ENCODE measurements at places on chromosomes 6 and 20.
A peak's percentile ranks its signal among the peaks of the same experiment; 100 is the strongest.

GRCh38 chr6:108288742-108289141 lies 6.1 kb upstream of the AFG1L start:
- DNase-seq: no peak

DNA sequence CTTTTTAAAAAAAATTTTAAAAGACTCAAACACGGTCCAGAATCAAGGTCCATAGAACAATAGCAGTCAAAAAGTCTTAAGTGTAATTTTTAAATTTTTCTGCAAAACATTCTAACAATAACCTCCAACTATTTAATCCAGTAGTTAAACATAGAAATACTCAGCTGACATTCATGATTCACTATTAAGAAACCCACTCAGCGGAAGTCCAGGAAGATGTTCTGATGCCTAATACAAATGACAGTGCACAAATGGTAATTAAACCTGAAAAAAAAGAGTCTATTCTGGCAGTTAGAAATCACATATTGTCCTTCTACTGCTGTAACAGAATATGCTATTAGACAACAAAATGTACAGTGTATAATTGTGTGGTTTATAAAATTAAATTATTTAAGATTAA lies 128.2 kb upstream of the BMP5 start:
- DNase-seq: no peak

- DNase-seq: no peak
These were observed 272.4 kb upstream of the EXOC2 start for GRCh38 chr6:965343-965742.

- DNase-seq: no peak
These were observed at the start of gene B3GAT2 for GRCh38 chr6:70956451-70957283. Gene B3GAT2, minus strand, starts transcription at chr6:70957060. Its CDS starts 631 bp downstream, at chr6:70956429.

GRCh38 chr6:40806256-40806864 lies 219.2 kb upstream of the LRFN2 start:
- no peak for DNase-seq

- DNase-seq: no peak
These were observed 26.7 kb downstream of the ZNF337 start for GRCh38 chr20:25669826-25670422.

DNA sequence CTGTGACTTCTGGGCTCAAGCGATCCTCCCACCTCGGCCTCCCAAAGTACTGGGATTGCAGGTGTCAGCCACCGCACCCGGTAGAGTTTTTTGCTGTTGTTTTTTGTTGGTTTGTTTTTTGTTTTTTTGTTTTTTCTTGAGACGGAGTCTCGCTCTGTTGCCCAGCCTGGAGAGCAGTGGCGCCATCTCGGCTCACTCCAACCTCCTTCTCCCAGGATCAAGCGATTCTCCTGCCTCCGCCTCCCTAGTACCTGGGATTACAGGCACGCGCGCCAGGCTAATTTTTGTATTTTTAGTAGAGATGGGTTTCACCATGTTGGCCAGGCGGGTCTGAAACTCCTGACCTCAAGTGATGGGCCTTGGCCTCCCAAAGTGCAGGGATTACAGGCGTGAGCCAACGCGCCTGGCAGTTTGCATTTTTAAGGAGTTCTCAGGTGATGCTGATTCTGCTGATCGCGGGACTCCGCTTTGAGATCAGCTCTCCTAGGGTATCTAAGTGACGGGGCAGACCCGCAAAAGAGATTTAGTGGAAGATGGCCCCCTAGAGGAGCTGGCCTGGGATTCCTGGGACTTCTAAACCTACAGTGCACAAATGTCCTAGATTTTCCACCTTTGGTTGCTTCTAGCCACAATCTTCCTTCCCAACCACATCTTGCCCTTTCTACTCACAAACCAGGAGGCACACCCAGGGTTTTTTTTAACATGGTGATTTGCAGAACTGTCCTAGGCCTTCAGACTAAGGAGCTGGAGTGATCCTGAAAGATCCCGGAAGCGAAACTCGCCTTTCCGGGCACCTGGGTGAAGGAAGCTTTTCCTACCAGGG lies 45.2 kb downstream of the DPPA5 start:
- peak; percentile 3 for DNase-seq

- DNase-seq: no peak
These were observed 4.9 kb upstream of the LYRM2 start for GRCh38 chr6:89643406-89643805.

- DNase-seq: no peak
These were observed 20.5 kb downstream of the RSPH9 start for GRCh38 chr6:43665376-43665775.

DNA sequence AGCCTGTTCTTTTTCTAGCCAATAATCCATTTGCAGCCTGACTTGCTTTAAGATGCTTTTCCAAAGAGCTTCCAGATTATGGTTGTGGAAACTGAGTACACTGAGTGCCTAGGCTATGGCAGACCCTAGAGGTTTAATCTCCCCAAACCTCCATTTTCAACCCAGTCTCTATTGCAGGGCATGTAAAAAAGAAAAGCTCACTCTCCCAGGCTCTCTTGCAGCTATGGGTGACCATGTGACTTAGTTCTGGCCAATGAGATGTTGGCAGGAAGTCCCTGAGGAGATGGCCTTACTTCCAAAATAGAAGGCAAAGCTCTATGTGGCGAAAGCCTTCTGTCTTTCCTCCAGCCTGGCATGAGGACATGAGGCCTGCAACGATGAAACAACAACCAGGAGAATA lies 3.8 kb downstream of the PDRG1 start:
- DNase-seq: no peak

DNA sequence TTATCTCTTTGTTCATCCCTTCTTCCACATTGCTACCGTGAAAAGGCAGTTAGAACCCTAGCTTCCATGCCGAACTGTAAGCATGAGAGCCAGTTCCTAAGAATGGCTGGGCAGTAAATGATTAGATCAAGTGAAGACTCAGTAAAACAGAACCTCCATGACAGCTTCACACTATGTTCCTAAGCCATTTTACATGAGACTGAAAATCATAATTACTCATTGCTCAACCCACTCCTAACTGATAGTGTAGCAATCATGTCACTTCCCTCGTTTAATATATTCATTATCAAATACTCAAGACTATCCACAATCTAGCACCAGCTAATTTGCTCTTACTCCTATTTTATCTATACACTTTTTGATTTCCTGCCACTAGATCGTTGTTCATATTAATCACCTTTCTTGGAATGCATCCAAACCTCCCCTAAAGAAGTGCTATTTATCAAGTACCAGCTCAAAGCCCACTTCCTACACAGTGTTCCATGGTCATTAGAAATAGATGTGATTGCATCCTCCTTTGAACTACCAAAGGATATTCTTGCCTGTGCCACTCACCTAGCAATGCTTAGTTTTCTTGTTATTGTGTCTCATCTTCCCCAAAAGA lies 6.0 kb downstream of the TMEM30A start:
- DNase-seq: peak; percentile 16

GRCh38 chr6:137339929-137340559 lies 120.9 kb upstream of the IFNGR1 start:
- no peak for DNase-seq

DNA sequence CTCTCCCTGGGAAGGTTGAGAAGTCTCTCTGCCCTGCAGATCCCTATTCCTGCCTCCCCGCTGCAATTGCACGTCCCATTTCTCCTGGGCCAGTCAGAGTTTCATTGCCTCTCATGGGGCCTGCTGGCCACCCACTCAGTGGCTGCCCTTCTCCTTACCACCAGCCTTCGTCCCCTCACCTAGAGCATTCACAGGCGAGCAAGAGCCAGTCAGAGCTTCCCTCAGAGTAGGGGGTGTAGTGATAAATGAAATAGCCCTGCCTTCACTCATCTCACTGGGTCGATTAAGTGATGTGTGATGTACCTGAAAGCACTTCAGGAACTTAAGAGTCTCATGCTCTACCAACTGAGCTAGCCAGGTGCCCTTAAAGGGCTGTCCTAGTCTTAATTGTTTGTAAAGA lies 52.0 kb upstream of the FANCE start:
- no peak for DNase-seq

GRCh38 chr6:14516956-14517355 lies 399.4 kb downstream of the CD83 start:
- no peak for DNase-seq

- no peak for DNase-seq
These were observed 751.0 kb downstream of the CD109 start for GRCh38 chr6:74447013-74447412.

DNA sequence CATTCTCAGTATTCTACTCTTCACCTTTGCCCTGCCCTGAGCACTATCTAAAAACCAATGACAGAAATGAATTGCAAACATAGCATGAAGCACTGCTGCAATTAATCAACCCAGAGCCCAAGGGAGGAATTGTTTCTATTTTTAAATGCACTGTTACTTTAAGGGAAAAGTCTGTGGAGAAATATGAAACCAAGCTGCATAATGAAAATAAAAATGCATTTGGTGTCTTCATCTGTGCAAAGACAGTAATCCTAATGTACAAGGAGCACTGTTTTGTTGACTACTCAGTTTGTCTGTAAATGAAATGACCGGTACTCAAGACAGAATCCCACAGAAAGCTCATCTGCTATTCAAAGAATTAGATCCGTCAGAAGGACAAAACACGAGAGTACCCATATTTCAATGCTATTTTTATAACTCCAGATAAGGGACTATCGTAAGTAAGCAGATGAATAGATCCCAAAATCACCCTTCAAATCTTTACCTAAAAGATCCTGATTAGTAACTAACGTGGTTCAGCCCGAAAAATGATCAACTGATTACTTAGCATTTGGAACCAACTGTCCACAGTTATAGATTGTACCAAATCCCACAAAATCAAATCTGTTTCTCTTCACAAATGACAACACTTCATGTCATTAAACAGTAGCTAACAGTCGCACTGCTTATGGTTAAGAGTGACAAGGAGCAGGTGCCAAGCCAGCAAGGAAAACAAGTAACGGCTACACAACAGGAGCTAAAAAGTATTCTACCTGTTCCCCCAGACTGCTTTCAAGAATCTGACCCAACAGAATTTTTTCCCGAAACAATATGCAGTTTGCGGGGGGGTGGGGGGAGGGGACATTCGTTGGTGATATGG lies 2.4 kb downstream of the KIF13A start:
- no peak for DNase-seq

DNA sequence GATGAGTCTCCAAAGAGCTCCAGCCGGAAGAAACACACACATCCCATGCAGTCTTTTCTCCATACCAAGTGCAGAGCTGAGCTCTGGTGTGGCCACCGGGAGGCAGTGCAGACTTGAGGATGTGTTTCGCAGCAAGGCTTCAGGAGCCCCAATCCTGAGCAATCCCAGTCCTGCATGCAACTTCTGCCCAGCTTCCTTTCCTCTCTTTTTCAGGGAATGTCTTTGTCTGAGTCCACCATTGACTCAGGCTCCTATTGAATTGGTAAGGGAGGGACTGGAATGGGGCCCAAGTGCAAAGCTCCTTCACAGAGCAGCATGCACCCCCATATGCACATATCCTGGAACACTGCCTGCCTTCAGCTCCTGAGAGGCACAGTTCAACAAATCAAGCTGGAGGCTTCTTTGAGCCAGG lies 50.5 kb upstream of the ASIP start:
- DNase-seq: peak; percentile 55

GRCh38 chr6:15324427-15324985 lies 78.6 kb downstream of the JARID2 start:
- no peak for DNase-seq

DNA sequence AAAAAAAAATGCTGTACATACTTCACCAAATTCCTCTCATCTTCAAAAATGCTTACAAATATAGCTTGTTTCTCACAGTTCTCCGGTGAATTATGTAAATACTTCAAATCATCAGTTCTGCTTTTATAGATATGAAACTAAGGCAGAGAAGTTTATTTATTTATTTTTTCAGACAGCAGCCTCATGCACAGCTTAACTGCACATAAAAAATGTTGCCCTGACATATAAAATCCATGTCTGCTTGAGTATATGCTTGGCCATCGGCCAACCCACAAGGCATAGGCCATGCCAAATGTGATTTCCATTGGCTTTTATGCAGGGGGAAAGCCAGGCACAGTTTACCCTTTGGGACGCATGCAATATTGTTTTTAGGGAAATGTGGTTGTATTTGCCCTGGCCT lies 57.3 kb upstream of the PHACTR2 start:
- DNase-seq: no peak

DNA sequence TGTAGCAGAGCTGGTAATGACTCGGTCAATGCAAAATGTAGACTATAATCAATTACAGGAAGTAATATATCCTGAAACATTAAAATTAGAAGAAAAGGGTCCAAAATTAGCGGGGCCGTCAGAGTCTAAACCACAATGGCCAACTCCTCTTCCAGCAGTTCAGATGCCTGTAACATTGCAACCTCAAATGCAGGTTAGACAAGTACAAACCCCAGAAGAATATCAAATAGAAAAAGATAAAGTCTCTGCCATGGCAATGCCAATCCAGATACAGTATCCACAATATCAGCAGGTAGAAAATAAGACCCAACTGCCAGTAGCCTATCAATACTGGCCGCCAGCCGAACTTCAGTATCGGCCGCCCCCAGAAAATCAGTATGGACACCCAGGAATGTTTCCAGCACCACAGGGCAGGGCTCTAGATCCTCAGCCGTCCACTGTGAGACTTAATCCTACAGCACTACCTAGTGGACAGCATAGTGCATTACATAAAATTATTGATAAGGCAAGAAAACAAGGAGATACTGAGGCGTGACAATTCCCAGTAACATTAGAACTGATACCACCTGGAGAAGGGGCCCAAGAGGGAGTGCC lies 158.4 kb downstream of the GPX5 start:
- DNase-seq: no peak

DNA sequence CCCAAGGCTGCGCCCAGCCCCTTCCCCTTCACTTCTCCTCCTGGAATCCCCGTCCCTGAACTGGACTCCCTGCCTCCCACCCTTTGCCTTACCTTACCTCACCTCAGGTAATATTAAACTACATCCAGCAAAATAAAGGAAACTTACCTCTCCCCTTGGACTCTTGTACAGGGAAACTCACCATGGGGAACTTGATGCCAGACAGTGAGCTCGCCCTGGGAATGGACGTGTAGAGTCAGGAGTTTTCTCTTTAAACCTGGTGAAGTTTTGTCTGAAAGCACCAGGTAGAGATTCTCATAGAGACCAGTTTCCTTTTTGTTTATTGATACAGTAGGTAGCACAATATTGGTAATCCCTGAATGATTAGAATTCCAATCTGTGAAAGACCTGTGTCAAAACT lies 544 bp upstream of the HLA-C start:
- DNase-seq: peak; percentile 30

- DNase-seq: no peak
These were observed 976.1 kb upstream of the MAP3K7 start for GRCh38 chr6:91562955-91563354.

DNA sequence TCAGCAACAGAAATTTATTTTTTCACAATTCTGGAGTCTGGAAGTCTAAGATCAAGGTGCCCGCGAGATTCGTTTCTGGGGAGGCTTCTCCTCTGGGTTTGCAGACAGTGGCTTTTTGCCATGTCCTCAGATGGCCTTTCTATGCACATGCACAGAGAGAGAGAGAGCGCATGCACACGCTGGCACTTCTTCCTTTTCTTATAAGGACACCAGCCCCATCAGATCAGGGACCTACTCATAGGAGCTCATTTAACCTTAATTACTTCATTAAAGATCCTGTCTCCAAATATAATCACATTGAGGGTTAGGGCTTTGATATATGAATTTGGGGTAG lies 260.7 kb upstream of the PLCB4 start:
- DNase-seq: no peak

DNA sequence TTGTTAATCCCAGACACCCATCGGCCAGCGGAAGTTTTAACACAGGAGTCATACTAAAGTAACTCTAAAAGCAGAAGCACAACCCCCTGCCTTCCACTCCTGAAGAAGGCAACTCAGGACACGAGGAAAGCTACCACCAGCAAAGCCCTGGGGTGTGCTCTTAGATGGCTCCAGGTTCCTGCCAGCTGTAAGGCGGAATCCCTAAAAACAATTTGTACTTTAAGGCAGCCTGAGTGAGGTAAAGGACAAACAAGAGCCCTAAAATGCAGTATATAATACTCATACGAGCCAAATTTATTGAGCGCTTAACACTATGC lies 8.7 kb downstream of the NDRG3 start:
- no peak for DNase-seq

GRCh38 chr6:133964052-133964451 lies 11.0 kb downstream of the TBPL1 start:
- DNase-seq: no peak
